ENCODE measurements at places on chromosomes 1 and 21.

GRCh38 chr1:788835-789234 lies 102.4 kb upstream of the OR4F16 start:
- DNase-seq = no peak
- no peak overlapping the region for H3K4me3 ChIP-seq
- H3K4me1 ChIP-seq = no peaks in the 10 kb centered on the region

DNA sequence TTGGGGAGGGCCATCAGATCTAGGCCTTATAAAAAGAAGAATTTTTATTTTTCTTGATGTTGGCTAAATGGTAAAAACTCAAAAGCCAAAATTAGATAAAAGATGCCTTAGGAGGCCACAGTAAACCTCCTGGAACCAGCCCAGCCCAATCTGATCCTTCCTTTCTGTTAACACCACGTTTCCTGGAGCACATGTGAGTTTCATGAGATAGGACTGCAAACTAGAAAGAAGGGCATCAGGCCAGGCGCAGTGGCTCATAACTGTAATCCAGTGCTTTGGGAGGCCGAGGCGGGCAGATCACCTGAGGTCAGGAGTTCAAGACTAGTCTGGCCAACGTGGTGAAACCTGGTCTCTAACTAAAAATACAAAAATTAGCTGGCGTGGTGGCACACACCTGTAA lies 6.7 kb downstream of the HSF2BP start:
- no peak overlapping the region for H3K27ac ChIP-seq
- DNase-seq = no peak
- no peaks in the 10 kb centered on the region for H3K36me3 ChIP-seq

- H3K27me3 ChIP-seq = no peaks in the 10 kb centered on the region
- H3K36me3 ChIP-seq = peaks cover 34% of the 10 kb centered on the region
- H3K4me3 ChIP-seq = peak overlapping the region; percentile 95
Measured at GRCh38 chr1:6600410-6601048, 2.1 kb downstream of the KLHL21 start.

DNA sequence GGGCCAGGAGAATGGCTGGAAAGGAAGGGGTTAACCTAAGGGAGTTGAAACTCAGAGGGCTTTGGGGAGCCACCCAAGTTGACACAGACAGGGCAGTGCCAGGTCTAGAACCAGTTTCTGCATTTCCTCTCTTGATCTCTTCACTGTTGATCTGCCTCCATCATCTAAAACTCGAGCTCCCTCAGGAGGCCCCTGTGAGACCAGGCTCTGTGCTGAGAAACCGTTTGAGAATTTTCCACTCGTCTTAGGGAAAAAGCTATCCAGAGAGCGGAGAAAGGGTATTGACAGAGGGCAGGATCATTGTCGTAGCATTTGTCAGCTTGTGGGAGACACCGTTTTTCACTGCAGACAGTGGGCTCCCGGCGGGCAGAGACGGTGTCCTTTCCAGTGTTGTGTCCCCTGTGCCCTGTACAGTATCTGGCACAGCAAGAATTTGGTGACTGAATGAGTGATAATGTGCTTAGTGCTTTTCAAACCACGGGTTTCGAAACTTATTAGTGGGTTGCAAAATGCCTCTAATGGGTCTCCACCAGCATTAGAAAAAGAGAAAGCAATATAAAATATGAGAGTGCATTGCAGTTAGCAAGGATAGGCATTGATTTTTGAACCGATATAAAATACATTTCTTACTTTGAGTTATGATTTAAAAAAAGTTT lies 31.1 kb downstream of the PROK1 start:
- no peaks in the 10 kb centered on the region for H3K4me1 ChIP-seq
- H3K36me3 ChIP-seq = no peaks in the 10 kb centered on the region
- no peak overlapping the region for H3K4me3 ChIP-seq
- H3K27ac ChIP-seq = no peak overlapping the region

DNA sequence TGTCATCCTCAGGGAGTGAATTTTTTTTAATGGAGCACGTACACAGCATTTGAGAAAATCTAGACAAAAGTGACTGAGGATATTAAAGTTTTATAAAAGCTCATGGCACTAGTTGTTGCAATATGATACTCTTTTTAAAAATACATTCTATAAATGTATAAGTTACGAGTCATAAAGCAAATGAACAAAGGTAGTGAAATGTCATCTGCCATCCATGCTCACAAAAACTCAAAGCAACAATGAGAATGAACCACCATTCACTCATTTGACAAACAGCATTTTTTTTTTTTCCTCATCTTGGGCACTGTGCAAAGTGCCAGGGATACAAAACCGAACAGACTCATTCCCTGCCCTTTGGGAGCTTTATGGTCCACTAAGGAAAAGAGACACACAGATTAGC lies 38.7 kb downstream of the GPR137B start:
- H3K27ac ChIP-seq = no peak overlapping the region
- H3K27me3 ChIP-seq = no peaks in the 10 kb centered on the region
- DNase-seq = no peak
- peaks cover 10% of the 10 kb centered on the region for H3K36me3 ChIP-seq
- no peaks in the 10 kb centered on the region for H3K4me1 ChIP-seq

DNA sequence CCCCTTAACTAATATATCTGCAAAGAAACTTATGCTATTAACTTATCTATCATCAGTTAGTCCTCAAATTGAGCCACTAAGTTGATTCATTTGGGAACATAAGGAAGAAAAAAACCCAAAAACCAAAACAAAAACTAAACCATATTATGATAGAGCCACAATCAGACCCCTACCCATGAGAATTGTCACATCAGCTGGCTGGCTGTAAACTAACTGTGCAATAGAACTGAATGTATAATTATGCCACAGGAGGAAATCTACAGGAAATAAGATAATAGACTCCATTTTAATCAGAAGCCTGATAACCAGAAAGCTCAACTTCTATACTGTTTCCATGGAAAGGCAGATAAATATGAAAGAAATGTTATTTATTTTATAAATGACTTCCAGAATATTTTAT lies 110.0 kb downstream of the RGL1 start:
- H3K4me3 ChIP-seq = no peak overlapping the region
- H3K36me3 ChIP-seq = peaks cover 2% of the 10 kb centered on the region
- no peak overlapping the region for H3K27ac ChIP-seq
- DNase-seq = no peak
- H3K4me1 ChIP-seq = peaks cover 9% of the 10 kb centered on the region

DNA sequence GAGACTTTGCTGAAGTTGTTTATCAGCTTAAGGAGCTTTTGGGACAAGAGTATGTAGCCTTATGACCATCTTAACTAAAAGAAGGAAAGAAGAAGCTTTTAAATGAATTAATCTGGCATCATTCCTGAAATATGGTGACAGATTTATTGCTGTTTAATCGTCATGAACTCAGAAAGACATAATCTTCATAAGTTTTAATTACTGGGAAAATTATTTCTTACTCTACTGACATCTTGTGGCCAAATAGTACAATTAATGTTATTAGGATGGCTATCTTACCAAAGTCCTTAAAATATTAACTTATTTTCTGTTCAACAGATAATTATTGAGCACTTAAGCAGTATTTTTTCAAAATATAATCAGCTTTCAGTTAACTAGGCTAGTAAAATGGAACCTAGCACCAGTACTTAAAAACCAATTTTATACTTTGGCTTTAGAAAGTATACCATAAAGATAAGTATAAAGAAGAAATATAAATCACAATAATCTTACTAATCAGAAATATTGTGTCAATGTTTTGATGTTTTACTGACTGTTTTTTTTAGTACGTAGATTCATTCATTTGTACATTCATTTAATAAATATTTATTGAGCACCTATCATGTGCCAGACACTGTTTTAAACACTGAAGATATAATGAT lies 34.7 kb upstream of the GPR25 start:
- DNase-seq = no peak
- H3K27me3 ChIP-seq = no peaks in the 10 kb centered on the region
- no peak overlapping the region for H3K27ac ChIP-seq
- H3K36me3 ChIP-seq = no peaks in the 10 kb centered on the region
- H3K4me3 ChIP-seq = no peak overlapping the region

DNA sequence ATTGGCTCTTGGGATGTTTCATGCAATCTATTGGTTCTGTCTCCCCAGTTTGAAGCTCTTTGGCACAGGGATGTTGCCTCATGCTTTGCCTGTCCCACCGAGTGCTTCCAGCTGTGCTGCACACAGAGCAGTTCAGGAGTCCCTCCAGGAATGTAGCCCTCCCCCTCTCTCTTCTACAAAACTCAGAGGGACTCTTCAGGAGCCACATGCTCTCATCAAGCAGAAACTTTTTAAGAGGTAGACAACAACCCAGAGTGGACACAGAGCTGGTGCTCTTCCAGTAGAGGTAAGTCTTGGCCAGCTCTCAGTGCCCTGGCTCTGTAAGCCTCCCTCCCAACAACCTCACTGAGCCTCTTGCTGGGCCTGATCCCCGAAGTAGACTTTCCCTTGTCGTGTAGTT lies 11.6 kb upstream of the ZNF697 start:
- DNase-seq = no peak
- peaks cover 10% of the 10 kb centered on the region for H3K27me3 ChIP-seq
- no peak overlapping the region for H3K27ac ChIP-seq
- H3K4me1 ChIP-seq = no peaks in the 10 kb centered on the region

GRCh38 chr1:21927533-21928237 lies 9.4 kb downstream of the HSPG2 start:
- DNase-seq = no peak
- H3K36me3 ChIP-seq = no peaks in the 10 kb centered on the region
- H3K27ac ChIP-seq = no peak overlapping the region
- H3K4me1 ChIP-seq = no peaks in the 10 kb centered on the region

DNA sequence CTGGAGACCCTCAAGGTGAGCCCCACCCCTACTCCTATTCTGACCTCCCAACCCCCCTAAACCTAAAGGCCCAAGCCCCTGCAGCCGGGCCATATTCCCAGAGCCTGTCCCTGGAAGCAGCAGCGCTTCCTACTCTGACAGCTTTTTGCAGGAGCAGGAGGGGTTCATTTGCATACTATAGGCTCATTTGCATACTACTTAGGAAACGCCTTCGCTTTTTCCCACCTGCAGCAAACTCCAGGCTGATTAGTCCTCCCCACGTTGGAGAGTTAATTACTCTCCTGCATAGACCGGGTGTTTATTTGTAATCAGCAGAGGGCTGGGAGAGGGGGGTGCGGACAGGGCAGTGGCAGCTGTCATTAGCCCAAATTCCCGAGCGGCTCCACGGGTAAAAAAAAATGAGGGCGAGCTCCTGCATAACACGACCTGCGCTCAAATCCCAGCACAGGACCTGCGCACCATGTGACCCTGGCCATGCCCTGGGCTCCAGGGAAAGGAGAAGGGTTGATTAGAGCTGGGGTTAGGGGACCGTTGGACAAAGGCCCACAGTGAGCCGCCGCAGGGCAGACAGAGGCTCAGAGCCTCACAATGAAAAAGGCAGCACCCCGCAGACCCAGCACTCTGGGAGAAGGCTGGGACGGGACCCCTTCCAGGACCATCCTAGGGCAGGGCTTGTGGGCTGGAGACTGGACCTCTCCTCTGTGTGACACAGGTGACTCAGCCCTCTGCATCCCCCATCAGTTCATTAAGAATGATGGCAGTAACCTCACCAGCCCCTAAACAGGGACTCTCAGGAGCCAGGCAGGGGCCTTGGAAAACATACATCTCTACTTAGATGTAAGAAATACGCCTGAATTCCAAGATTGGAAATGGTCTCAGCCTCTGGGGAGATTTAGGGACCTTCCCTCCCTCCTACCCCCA lies 9.9 kb upstream of the C1QA start:
- no peaks in the 10 kb centered on the region for H3K4me1 ChIP-seq
- H3K4me3 ChIP-seq = no peak overlapping the region
- no peak for DNase-seq
- H3K27ac ChIP-seq = no peak overlapping the region

DNA sequence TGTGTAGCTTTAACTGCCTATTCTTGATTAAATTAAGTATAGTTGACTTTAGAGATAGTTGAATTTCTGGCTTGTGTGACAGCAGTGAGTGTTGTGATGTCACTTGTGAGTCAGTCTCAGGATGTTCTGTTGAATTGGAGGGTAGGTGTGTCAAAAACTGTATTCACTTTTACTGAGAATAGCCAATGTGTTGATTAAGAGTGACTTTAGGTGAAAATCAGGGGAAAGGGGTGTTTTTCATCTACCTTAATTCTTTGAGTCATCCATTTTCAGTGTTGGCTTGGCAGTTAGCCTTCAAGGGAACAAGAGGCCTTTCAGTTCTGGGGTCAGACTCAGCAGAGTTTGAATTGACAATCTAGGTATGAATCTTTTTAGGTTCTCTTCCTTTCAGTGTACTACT lies 75.9 kb downstream of the CDC14A start:
- peaks cover 46% of the 10 kb centered on the region for H3K36me3 ChIP-seq
- H3K4me1 ChIP-seq = peaks cover 41% of the 10 kb centered on the region
- no peaks in the 10 kb centered on the region for H3K27me3 ChIP-seq
- DNase-seq = no peak
- H3K4me3 ChIP-seq = no peak overlapping the region
- no peak overlapping the region for H3K27ac ChIP-seq

DNA sequence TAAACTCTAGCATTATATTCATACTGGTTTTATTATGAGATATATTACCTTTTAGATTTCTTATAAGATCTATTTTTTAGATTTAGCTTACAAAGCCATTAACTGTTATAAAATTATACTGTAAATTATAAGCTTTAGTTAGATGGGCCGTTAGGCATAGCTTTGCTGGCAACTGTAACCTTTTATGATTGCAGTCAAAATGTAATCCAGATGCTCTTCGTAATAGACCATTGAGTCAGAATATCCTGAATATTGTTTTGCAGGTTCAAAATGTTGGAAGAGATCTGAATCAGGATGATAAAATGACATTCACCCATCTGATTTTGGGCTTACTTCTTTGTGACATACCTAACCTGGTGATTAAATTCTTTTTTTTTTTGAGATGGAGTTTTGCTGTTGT lies 20.9 kb downstream of the ITSN1 start:
- DNase-seq = no peak
- no peak overlapping the region for H3K4me3 ChIP-seq
- H3K27me3 ChIP-seq = no peaks in the 10 kb centered on the region
- no peaks in the 10 kb centered on the region for H3K36me3 ChIP-seq

DNA sequence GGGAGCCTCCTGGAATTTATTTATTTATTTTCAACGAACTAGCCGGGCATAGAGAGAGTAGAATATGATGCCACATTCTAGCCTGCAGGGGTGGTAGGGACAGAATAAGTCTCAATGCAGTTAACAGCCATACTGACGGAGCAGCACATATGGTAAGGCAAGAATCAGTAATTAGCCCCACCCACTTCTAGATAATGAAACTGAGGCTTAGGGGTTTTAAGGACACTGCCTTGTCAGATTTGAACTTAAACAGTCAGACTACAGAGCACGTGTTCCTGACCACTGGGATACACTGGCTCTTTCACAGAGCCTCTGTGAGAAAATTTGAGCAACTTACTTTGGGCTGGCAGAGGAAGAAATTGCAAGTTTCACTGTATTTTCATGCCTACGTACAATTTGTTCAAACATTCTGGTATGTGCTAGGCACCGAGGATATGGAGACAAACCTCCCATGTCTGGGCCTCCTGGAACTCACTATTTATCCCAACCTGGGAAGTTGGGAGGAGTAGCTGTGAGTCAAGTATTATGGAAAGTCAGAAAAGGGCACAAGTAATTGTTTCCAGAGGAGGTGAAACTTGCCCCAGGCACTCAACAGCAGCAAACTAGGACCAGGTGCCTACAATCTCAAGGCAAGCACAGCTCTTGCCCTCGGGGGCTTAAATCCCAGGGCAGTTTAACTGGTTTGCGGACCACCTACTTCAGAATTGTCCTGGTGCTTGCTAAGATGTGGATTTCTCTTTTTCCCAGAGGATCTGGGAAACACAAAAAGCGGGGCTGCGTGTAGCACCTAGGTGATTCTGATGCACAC lies 1.6 kb upstream of the CLIC4 start:
- H3K27me3 ChIP-seq = peaks cover 3% of the 10 kb centered on the region
- no peak overlapping the region for H3K4me3 ChIP-seq
- DNase-seq = no peak

- H3K27ac ChIP-seq = no peak overlapping the region
- no peaks in the 10 kb centered on the region for H3K27me3 ChIP-seq
- no peak overlapping the region for H3K4me3 ChIP-seq
- H3K36me3 ChIP-seq = no peaks in the 10 kb centered on the region
Measured at GRCh38 chr1:234288946-234289345, 84.3 kb upstream of the COA6 start.
